ENCODE measurements at places on chromosomes 13 and 19. TPM values are rescaled to one million over a fixed set of nuclear protein-coding genes. Genes with fewer than 3 reads are reported as not detected.

Gene BRME1
- total RNA-seq, result 8.8 TPM

DNA sequence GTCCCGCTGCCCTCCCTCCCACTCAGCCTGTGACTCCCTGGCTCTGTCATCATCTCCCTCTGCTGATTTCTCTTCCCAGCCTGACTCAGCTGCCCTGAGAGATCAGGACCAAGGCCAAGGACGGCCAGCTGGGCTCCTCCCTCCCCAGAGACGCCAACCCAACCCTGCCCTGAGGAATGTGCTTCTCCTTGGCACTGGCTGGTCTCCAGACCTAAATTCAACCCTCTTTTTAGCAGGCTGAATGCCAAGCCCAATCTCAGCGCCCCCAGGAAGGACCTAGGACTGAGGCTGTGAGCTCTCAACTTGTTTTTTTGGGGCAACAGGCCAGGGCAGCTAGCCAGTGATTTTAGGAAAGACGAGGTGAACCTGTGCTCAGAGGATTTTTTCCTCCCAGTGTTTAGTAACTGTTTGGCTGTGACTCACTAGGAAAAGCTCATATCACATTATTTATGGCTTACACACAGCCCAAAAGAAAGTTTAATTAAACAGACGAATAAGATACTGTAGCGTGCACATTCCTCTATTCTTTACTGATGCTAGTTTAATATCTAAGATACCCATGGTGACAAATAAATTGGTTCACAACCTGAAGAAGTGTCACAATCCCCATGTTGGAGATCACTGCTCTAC, 7.4 kb upstream of the IGFL1 start:
- no peaks in the 10 kb centered on the region for H3K36me3 ChIP-seq
- no peaks in the 10 kb centered on the region for H3K4me1 ChIP-seq
- no peak overlapping the region for H3K4me3 ChIP-seq
- no peak overlapping the region for H3K27ac ChIP-seq
- DNase-seq, result peak; percentile 76

GRCh38 chr19:17931532-17932191, 1.2 kb upstream of the CCDC124 start:
- no peak overlapping the region for H3K27ac ChIP-seq
- H3K27me3 ChIP-seq, result no peaks in the 10 kb centered on the region
- peak; percentile 38 for DNase-seq
- peak overlapping the region; percentile 87 for H3K4me3 ChIP-seq
- peaks cover 6% of the 10 kb centered on the region for H3K4me1 ChIP-seq

DNA sequence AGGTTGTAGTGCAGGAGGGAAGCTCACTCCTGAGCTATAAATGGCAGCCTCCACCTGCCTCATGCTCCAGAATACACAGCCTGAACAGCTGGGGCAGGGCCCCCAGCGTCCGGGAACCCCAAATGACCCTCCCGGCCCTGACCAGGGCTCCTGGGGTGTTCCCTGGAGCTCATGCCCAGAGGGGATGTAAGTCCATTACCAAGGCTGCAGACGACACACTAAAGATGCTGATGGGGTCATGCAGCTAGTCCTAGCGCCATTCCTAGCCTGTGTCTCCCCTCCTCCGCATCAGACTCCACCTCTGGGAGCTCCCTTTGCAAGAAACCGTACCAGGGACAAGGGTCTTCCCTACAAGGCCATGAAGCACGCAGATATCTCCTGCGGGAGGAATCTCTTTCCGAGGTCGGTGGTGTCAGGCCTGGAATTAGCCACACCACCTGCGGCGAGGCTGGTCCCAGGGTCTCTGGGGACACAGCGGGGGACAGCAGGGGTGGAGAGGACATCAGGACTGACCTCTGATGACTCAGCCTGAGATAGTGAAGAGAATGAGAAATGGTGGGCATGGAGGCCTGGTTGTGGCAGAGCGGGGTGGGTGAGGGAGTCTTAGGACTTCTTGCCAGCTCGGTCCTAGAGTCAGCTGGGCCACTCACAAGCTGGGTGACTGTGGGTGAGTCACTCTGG, 11.9 kb upstream of the TPM4 start:
- H3K27me3 ChIP-seq, result no peaks in the 10 kb centered on the region
- H3K4me3 ChIP-seq, result no peak overlapping the region
- no peak overlapping the region for H3K27ac ChIP-seq
- H3K36me3 ChIP-seq, result no peaks in the 10 kb centered on the region
- no peak for DNase-seq
- no peaks in the 10 kb centered on the region for H3K4me1 ChIP-seq

DNA sequence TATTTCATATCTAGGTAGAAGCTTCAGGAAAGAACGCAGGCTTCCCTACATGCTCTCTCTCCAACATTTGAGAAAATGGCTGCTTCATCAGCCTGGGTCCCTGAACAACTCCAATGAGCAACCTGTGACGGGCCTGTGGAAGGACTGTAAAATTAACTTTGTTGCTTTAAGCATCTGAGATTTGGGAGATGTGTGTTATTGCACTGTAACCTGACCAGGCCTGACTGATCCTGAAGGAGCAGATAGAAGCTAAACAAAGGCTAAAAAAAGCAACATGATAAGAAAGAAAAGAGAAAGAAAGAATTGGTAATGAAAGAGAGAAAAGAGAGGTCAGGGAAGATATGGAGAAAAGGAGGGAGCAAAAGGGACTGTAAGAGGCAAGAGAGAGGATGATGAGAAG, 77.1 kb upstream of the MBNL2 start:
- no peak overlapping the region for H3K4me3 ChIP-seq
- H3K4me1 ChIP-seq, result peaks cover 3% of the 10 kb centered on the region
- no peak for DNase-seq
- H3K27me3 ChIP-seq, result no peaks in the 10 kb centered on the region
- H3K36me3 ChIP-seq, result no peaks in the 10 kb centered on the region

GRCh38 chr19:1235625-1236538, 1.9 kb downstream of the CBARP start:
- no peak for DNase-seq
- H3K27me3 ChIP-seq, result no peaks in the 10 kb centered on the region

- no peak overlapping the region for H3K4me3 ChIP-seq
- no peak overlapping the region for H3K27ac ChIP-seq
- no peaks in the 10 kb centered on the region for H3K27me3 ChIP-seq
- no peaks in the 10 kb centered on the region for H3K4me1 ChIP-seq
- DNase-seq, result peak; percentile 69
Observed at GRCh38 chr13:37429976-37430375, 168.6 kb downstream of the POSTN start.

Data from cardiac muscle cell (in vitro differentiated cells and primary cell).